ENCODE measurements at places on chromosomes 7 and 10.

DNA sequence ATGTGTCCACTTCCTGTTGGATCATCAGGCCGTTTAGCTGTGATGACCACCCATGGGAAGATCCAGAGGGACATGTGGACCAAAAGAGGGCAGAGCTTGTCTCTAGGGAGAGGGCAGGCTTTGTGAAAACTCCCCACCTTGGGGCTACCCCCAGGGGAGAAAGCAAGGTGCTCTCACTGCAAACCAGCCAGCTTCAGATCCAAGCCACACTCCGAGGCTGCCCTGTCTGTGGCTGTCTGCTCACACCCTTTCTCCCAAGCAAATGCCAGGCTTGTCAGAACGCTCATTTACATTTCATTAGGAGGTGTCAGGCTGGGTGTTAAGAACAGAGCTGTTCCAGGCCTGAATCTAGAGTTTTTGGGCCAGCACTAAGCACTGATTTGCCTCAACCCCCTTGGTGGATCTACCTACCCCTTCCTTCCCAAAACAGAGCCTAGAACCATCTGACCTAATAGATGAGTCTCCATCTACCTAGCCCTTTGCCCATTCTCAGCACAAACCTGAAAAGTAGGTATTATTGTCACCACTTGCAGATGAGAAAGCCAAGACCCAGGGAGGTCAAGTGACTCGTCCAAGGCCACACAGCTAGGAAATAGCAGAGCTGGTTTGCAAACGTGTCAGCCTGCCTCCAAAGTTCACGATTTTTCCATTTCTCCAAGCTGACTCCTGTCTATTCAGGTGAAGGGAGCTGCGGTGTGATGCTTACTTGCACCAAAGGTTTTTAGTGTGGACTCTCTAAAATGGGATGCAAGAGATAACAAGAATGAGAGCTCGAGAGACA is 130.9 kb downstream of the EMX2 start:
- DNase-seq, result no peak

GRCh38 chr7:128530855-128531104 is 54.2 kb downstream of the METTL2B start:
- DNase-seq, result no peak

- DNase-seq, result no peak
These were observed 130.9 kb downstream of the PHF14 start for GRCh38 chr7:11104578-11104977.

DNA sequence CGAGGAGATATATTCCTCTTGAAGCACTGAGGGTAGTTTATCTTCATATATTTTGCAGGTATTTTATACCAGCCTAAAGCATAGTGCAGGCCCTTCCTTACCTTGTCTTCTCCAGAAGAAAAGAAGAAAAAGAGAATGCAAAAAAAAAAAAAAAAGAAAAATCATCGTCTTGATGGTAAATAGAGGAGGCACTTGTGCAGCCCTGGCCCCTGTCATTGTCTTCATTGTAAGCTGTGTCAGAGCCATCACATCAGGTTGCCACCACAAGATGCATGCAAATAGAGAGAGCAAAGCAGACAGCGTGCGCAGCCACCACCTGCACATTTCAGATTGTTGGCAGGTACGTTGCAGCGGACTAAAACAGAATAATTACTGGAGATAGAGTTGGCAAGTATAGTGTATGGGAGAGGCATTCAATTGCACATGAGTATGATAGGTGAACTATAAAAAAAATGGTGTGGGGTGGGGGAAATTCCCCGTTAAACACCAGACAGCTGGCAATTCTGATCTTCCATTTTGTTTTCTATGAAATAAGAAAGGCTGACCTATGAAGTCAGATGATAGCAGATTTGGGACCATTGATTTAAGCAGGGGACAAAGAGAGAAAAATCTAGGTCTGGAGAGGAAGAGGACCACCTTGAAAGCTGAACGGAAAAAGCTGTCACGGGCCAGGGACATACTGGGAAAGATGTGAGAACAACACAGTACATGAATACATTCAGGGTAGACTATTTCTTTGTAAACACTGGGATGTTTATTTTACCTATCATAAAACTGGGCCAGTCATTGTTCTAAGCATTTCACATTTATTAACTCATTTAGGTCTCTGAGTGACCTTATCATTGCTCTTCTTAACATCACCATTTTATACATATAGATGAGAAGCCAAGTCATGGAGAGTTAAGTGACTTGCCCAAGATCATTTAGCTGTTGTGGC is 306.3 kb upstream of the SP8 start:
- no peak for DNase-seq

DNA sequence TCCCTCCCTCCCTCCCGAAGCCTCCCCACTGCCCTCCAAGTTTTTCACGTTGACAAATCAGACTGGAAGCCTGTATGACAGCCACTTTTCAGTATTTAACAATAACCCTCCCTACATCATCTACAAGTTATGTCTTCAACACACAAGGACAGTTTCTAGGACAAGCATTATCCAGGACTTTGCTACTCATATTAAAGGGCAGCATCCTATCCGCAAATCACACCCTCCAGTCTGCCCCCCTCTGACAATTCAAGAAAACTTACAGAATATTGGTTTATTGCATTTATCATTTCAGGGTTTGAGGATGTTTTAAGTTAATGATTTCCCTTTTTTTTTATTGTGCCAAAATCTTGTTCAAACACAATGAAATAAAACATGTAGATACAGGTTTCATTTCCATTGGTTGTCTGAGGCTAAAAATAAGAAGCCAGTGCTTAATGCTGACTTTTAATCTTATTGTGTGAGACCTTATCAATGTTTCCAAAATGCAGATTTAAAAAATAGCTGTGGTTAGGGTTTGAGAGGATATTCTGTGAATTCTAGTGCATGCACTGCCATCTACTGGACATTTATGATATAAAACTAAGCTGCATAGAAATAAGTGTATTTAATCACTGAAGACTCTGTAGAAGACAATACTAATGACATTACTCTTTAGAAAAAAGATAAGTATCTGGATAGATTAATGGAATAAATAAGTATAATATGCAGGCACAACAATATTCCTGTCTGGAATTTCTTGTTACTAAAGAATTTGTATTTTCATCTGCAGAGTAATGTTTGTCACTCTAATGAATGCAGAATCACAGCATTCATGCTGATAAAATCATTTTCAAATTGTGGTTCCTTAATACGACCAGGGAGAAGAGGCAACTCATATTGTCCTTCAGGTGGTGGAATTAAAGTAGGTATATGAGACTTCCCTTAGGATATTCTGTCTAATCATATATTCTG is 64.1 kb downstream of the CAV1 start:
- no peak for DNase-seq

DNA sequence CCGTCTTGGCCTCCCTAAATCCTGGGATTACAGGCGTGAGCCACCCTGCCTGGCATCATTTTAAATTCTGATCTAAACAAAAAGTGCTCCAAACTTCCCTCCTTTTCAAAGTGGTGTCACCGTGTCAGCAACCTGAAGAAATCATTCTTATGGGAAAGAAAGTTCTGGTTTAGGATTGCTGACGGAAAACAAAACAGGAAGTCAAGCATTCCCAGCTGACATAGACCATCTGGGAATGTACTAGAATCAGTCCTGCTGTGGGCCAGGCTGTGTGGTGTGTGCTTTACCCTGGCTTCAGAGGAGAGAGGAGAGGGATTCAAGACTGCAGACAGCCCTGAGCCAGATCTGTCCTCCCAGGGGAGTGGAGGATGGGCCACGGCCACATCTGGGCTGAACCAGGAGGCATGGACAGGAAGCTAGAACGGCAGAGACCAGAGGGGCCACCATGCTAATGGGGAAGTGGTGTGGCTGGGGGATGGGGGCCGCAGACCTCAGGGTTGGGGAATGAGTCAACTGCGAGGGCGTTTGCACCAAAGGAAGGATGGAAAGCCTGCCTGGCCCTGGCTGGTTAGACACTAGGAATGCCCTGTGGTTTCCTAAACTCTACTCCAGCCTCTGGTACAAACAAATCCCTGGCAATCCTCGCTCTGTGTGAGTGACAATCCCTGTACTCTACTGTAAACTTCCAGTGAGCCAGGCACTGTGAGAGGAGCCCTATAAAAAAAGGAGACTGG is 16.7 kb upstream of the CLIP2 start:
- peak; percentile 83 for DNase-seq

DNA sequence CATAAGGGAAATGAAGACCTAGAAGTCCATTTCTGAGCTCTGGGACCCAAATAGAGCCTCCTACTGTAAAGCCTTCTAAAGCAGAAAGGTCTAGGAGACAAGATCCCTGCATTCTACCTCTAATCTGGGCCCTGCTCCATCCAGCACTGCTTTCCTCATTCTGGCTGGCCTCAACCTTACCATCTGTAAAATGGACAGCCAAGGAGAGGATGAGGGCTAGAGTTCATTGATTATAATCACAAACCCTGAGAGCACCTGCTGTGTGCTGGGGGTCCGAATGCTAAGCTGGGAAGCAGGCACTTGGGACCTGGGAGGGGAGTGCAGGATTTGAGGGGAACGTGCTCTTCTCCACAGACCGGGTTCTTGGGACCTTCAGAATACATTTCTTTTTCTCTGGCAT is 454.0 kb upstream of the ZMIZ1 start:
- no peak for DNase-seq

- DNase-seq, result no peak
These were observed 130.1 kb upstream of the EGR2 start for GRCh38 chr10:62946278-62946677.

DNA sequence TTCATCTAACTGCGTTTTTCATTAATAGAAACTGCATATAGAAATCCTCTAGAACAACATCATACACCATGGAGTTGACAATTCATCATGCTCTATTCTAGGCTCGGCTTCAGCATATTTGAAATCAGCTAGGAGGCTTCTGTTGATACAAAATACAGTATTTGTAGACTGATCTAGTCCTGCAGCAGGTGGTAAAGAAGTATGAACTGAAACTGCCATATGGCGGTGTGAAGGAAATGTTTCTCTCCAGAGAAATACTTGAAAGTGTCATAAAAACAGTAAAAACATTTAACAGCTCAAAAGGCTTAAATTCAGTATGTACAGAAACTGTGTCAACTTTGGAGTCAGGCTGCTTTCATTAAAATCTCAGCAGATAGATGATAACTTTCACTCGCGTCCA is 32.0 kb upstream of the MYO3A start:
- DNase-seq, result no peak

DNA sequence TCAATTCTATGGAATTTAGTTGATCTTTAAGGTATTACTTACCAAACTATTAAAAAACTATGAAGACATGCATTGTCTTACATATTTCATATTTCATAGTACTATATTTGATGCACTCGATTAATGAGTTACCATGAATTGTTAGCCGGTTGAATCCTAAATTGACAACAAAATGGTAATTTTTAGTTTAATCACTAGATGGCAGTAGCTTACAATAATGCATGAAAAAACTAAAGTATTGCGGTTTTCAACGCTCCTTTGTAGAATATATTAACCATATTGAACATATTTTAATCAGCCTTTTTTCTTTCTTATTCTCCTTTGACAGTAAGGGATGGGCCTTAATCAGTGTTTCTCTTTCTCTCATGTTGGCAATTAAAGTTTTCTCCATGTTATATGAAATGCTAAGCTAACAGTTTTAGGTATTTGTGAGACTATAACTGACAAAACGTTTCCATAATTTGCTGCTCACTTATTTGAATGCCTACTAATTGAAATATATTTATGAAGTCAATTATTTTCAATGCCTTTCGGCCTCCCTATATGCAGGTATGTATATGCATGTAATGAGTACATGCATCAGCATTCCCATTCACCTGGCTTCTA is 48.5 kb upstream of the ARL4A start:
- no peak for DNase-seq

Measured in AG09319 (cell line).